Cardiac muscle cell (in vitro differentiated cells and primary cell): ENCODE measurements at places on chromosomes 3 and 15. TPM values are rescaled to one million over a fixed set of nuclear protein-coding genes. Genes with fewer than 3 reads are reported as not detected.

ALPK3 gene
- polyA plus RNA-seq: 16.6 and 19.2 TPM in 2 replicates

DNA sequence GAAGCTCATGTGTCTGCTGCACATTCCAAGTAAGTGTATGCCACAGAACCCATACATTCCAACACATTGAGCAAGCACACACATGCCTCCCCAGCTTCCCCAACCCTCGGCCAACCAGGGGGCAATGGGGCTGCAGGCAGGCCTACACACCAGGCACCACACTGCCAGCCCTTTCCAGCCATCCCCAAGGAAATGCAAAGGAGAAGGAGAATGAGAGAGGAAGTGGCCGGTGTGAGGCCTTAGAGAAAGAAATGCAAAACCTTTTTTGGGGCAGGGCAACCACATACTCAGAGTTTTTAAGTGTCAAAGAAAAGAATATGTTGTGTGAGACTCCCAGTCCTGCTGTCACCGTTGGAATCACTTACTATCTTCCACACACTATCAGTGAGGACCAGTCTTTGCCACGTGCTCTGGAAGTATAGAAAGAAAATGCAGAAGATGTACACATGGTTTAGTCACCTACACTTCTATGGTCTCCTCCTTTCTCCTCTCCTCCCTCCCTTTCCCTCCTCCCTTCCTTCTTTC, 11.1 kb downstream of the IGF2BP2 start:
- no peaks in the 10 kb centered on the region for H3K36me3 ChIP-seq
- H3K4me3 ChIP-seq: no peak overlapping the region
- peak; percentile 41 for DNase-seq
- peak overlapping the region; percentile 74 for H3K27ac ChIP-seq
- peaks cover 73% of the 10 kb centered on the region for H3K4me1 ChIP-seq
- no peaks in the 10 kb centered on the region for H3K27me3 ChIP-seq

- H3K36me3 ChIP-seq: no peaks in the 10 kb centered on the region
- no peaks in the 10 kb centered on the region for H3K27me3 ChIP-seq
- H3K4me1 ChIP-seq: no peaks in the 10 kb centered on the region
- no peak overlapping the region for H3K27ac ChIP-seq
Observed at GRCh38 chr15:97745481-97746071, 214.9 kb upstream of the ARRDC4 start.

DNA sequence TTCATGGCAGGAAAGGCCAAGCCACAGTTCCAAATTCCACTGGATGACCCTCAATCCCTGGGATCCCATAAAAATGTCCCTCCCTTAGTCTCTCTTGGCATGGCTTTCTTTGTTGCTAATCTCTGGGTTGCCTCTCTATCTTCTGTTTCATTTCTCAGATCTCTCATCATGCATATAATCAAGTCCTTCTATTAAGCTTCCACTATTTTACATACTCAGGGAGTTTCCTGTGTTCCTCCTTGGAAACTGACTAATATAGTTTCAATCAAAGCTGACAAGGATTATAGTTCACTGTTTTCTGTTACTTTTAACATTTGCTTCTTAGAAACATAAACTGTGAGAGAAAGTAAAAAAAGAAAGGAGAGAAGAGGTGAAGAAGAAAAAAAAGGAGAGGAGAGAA, 113.8 kb upstream of the COL8A1 start:
- no peak overlapping the region for H3K27ac ChIP-seq
- H3K36me3 ChIP-seq: no peaks in the 10 kb centered on the region
- H3K4me3 ChIP-seq: no peak overlapping the region
- H3K4me1 ChIP-seq: no peaks in the 10 kb centered on the region

ISLR2 gene
- 0.14 TPM in 1 of 2 replicates, not detected in the other for polyA plus RNA-seq

DNA sequence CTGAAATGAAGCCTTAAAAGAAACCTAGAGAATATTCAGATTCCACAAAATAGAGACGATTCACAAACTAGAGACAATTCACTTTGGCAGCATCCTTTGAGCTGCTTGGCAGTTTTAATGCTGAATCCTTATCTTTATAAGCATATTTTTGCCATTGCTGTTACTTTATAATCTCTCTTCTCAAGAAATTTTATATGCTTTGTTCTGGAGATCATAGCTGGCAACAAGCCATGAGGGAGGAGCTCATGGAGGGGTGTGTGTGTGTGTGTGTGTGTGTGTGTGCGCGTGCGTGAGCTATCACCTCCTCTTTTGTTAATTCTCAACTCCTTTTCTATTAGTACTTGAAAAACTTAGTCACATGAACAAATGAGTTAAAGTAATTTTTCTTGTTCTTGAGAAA, 495.0 kb upstream of the RGMA start:
- no peak overlapping the region for H3K27ac ChIP-seq
- H3K27me3 ChIP-seq: peaks cover 4% of the 10 kb centered on the region
- H3K36me3 ChIP-seq: no peaks in the 10 kb centered on the region
- H3K4me3 ChIP-seq: no peak overlapping the region
